CD4-positive, CD25-positive, alpha-beta regulatory T cell (primary cell): ENCODE measurements at places on chromosomes 7 and 10. TPM values are rescaled to one million over a fixed set of nuclear protein-coding genes. Genes with fewer than 3 reads are reported as not detected.

The MACC1 gene
- 1.0 TPM for total RNA-seq

- no peak for DNase-seq
Measured at GRCh38 chr10:117096599-117097201, 41.4 kb downstream of the VAX1 start.

DNA sequence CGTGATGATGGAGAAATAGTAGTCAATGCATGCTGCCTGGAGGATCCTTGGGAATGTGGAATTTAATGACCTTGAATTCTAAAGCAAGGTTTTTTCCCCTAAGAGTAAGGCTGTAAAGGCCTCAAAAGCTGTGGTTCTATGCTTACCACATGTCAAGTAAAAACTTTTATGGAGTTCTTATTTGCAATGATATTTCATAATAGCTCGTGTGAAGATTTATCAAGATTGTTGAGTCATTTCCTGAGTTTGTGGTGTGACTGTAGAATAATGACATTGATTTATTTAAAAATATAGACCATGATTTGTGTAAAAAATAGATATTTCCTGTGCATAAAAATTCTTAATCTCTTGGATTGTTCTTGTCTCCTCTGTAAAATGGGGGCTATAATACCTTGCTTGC lies 67.5 kb upstream of the SORCS1 start:
- no peak for DNase-seq

DNA sequence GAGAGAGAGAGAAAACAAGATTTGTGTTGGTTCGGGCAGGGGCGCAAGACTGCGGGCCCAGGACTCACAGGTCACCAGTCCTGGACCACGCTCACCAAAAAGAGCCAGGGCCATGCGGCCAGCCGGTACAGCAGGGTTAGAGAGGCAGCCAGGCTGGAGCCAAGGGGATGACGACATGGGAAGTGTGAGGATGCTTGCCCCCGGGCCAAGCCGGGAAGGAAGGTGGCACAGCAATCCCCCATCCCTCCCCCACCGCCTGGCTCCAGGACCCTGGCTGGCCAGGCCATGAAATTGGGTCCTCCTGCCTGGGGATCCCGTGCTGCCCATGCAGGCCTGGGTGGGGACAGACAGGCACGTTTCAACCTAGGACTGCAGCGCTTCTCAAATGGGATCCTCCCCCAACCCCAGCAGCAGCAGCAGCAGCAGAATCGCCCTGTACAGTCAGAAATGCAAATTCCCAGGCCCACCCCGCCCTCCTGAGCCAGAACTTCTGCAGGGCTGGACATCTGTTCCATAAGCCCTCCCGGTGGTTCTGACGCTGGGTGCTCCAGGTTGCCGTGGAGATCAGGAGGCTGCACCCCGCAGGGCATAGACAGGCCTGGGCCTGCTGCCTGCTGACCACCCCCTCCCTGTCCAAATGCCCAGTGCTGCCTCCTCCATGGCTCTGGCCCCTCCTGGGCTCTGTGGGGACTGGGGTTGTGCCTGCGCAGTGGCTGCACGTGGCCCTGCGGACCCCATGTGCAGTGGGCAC lies 35.0 kb downstream of the YKT6 start:
- no peak for DNase-seq

DNA sequence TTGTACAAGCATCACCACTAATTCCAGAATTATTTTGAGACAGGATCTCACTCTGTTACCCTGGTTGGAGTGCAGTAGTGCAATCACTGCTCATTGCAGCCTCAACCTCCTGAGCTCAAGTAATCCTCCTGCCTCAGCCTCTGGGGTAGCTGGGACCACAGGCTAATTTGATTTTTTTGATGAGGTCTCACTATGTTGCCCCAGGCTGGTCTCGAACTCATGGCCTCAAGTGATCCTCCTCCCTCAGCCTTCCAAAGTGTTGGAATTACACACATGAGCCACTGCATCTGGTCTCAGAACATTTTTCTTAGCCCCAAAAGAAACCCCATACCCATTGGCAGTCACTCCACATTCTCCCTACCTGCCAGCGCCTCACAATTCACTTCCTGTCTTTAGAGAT lies 3.5 kb upstream of the WBP1L start:
- DNase-seq: no peak

DNA sequence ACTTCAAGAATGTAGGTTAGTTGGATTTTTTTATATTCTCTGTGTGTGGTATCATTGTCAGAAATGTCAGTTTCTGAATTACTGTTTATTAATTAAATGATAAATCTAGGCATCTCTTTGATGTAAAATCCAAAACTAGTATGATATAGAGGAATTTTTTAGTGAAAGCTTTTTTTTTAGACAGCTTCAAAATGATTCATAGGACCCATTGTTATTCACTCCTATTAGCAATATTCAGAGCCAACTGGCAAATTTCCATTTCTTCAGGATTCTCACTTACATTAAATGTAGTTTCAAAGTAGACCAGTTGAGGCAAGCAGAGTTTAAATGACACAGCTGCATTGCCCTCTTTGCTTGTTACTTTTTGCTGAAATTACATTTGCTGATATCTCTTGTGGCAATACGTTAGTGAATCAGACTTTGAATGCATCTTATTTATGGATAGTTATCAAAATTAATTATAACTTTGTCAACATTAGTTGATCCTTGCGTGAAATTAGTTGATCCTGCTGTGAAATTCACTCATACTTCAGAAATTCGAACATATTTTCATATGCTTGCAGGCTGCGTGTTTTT lies 20.3 kb downstream of the ZNF277 start:
- no peak for DNase-seq

- no peak for DNase-seq
Measured at GRCh38 chr10:113001599-113002448, 51.8 kb downstream of the TCF7L2 start.

DNA sequence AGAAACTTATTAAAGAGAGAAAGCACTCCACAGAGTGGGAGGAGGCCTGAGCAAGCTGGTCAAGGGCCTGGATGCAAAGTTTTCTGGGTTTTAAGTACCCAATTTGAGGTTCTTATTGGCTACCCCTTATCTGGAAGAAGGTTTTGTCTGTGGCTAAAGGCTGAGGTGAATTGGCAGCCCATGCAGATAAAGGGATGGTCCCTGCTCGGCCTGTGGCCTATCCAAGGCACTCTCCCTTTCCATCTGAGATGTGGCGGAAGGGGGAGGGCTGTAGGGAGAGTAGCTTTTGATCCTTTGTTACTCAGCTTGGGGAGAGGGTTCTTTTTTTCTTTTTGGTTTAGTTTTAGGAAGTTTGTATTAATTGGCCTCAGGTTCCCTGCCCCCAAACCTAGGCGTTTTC lies 465.1 kb downstream of the ATRNL1 start:
- no peak for DNase-seq

DNA sequence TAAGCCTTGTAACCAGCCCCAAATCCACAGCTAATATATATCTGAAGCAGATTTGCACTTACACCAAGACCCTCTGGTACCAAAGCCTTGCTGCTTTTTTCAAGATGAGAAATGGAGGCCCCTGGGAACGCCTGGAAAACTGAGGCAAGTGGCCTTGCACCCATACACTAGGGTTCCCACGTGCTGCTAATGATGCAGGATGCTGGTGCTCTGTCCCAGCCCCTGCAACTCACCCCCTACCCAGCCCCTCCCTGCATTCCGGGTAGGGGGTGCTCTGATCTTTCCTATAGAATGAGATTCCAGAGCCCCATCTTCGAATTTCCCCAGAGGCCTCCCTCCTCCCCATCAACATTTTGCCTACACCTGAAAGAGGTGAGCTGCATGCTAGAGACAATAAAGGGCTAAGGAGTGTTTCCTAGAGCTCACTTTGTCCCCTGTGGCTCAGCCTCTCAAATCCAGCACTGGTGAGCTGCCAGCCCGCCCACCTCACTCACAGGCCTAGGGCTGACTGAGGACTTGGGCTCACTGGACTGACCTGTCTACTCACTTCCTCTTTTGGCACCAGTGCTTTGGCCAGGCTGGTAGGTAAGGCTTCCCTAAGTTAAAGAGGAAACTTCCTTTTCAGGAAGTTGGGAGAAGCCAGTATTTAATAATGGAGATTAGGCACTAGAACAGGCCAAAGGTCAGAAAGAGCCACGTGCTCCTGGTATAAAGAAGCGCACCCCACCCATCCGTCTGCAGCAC lies 9.8 kb downstream of the RBP4 start:
- no peak for DNase-seq

DNA sequence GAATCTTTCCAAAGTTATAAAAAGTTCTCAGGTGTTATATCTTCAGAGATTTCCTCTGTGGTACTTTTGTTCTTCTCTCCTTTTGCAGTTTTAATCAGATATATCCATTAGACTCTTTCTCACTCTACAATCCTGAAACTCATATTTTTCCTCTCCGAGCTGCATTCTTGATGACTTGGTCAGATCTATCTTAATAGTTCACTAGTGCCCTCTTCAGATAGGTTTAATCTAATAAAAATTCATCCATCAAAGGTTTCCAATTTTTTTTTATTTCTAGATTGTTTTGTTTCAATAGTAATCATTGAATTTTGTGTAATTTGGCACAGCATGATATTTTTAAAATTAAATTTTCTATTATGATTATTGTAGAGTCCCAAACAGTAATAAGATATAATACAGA lies 21.8 kb upstream of the DGKB start:
- no peak for DNase-seq

The PURB gene
- total RNA-seq: 29.9 TPM

The GDF2 gene
- total RNA-seq: not detected

The ACTA2 gene
- 26.2 TPM for total RNA-seq

DNA sequence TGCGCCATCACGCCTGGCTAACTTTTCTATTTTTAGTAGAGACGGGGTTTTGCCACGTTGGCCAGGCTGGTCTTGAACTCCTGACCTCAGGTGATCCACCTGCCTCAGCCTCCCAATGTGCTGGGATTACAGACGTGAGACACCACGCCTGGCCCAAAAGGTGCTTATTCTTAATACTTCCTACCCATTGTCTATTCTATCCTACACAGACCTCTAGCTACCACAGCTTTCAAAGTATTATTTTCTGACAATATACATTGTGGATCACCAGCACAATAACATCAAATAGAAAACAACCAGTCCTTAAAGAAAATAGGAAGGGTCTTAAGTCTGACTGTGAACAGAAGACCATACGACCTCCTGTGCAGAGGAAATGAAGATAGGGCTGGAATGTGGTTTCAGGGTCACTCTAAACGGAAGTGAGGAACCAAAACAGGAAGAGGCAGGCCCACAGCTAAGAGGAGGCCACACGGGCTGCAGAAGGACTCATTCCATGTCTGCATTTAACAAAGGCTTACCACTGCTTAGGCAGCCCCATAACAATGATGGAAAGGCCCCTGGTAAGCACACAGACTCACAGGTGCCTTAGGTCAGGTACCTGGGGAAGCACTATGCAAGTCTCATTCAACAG lies 115.2 kb downstream of the ZFAND4 start:
- DNase-seq: no peak

The PRSS37 gene
- total RNA-seq: not detected

GRCh38 chr7:71019706-71020105 lies 112.2 kb upstream of the GALNT17 start:
- DNase-seq: no peak

- DNase-seq: no peak
Measured at GRCh38 chr7:128385988-128386925, 23.5 kb downstream of the IMPDH1 start.

DNA sequence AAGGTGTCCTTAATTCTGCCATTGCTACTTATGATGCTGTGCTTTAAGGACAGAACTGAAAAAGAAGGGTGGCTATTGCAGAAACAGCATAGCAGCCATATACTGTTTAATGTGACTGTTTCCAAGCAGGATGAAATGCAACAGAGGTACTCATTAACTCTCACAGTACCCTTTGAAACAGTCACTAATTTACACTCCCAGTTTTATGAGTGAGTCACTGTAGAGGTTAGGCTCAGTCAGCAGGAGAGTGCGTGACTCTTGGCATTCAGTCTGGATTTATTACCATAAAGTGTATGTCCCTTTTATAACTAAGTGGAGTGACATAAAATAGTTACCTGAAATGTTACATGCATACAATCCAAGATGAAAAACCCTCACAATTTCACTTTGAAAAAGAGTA lies 27.7 kb downstream of the ALDH18A1 start:
- no peak for DNase-seq

The PRKG1 gene
- 0.30 TPM for total RNA-seq

The UTF1 gene
- total RNA-seq: not detected

- DNase-seq: no peak
Measured at GRCh38 chr7:27665531-27665930, 2.8 kb upstream of the HIBADH start.

DNA sequence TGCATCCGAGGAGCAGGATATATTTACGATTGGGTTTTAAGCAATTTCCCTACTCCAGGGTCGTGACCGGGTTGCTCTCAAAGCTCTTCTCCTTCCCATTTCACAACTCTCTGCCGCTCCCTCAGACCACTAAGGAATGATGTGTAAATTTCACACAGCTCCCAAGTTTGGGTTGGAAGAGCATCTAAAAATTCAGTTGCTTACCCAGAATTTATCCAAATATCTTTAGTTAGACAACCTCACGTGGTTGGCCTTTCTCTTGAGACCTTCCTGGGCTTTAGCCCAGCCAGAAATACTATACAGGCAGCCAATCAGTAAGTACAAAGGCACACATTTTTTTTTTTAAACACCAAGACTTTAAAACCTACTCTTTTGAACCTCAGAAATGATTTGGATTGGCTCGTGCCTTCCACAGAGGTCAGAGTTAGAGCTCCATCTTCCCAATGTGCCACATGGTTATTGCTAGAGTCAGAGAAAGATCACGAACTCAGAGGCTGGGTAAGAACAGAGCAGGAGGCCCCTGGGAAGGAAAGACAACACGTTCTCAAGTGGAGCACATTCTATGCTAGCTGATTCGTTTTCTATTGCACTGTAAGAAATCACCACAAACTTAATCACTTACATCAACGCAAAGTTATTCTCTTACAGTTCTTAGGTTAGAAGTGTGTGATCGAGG lies 335.4 kb upstream of the MGMT start:
- no peak for DNase-seq

DNA sequence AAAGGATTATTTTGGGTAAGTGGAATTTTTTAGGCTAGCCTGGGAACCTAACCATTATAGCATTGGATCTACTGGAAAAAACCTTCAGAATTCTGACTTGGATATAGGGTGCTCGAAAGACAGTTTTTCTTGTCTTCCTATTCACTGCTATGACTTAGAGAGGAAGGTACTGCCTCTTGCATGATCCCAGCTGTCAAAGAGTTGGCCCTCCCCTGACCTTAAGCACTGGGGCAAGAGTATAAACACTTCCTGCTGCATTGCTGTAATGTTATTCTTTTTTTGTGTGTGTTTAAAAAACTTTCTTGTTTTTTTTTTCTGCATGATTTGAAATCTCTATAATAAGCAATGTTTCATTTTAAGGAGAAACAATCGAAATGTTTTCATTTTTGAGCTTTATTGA lies 113.0 kb downstream of the LRMDA start:
- no peak for DNase-seq

GRCh38 chr7:152870106-152870693 lies 110.6 kb downstream of the ACTR3B start:
- no peak for DNase-seq

- DNase-seq: no peak
Measured at GRCh38 chr10:17851611-17852010, 42.5 kb downstream of the MRC1 start.

DNA sequence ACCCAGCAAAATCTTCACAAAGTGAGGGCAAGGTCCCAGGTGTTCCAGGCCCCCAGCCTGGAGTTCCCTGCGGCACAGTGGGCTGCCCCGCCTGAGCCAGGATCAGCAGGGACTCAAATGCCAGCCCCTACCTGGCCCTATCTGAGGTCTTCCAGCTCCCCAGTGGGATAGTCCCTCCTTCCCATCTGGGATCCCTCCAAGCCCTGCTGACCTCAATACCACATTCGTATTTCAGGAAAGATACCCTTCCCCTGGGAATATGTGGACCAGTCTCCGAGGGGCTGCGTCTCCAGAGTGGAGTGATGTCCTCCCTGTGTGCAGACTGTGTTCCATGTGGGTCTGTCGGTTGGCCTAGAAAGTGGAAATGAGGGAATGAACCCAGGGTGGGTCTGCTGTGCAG lies 40.9 kb downstream of the ELFN1 start:
- DNase-seq: no peak
